ENCODE measurements at places on chromosomes 3 and 15.

DNA sequence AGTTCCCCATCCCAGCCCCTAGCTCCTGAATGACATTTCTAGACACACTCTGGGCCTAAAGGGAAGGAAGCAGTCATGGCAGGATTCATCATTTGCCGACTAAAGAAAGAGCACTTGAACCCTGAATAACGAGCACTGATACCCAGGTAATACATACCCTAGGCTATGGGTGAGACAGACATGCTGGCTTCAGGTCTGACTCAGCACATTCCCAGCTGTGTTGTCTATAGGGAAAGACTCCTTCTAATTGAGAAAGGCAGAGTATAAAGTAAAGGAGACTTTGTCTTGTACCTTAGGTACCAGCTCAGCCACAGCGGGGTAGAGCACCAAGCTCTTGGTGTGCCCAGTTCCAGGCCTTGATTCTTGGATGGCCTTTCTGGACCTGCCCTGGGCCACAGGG is 870.5 kb downstream of the PDCD6IP start:
- DNase-seq = no peak

- DNase-seq = peak; percentile 95
Measured at GRCh38 chr3:27568393-27568792, 84.2 kb upstream of the SLC4A7 start.

DNA sequence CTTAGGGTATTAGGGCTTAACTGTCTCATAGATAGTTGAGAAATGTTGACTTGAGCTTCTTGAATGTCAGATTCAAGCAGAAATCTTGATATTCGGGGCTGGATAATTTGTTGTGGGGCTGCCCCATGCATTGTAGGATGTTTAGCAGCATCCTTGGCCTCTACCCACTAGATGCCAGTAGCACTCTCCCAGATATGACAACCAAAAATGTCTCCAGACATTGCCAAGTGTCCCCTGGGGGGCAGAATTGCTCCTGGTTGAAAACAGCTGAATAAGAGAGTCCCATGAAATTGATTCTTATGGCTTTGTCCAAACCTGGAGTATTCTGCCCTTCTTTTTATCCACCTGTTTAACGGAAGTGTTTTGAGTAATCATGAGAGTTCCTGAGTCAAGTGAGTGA is 15.9 kb upstream of the LCMT2 start:
- no peak for DNase-seq

DNA sequence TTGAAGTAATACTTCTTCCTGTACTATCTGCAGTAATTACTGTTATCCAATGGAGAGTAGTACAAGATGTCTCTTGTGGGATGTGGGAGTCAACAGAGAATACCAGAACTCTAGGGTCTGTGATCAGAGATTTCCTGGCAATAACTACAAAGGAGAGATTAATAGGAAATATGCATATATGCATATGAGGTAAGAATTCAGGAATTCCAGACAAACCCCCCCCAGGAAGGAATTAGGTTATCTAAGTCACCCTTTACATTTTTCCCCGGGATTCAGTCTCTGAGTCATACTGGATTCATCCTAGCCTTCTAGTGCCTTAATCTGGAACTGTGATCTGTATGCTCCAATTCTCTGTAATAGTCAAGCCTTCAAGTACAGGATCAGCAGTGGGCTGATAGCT is 49.4 kb downstream of the GTF2E1 start:
- no peak for DNase-seq

GRCh38 chr3:58800032-58800431 is 133.5 kb upstream of the FAM3D start:
- no peak for DNase-seq

GRCh38 chr15:40436116-40436891 is 4.4 kb upstream of the BAHD1 start:
- DNase-seq = no peak

GRCh38 chr15:63344731-63345390 is 36.8 kb downstream of the CA12 start:
- DNase-seq = peak; percentile 14

- DNase-seq = no peak
Measured at GRCh38 chr3:128051459-128051836, 789 bp upstream of the SEC61A1 start.

DNA sequence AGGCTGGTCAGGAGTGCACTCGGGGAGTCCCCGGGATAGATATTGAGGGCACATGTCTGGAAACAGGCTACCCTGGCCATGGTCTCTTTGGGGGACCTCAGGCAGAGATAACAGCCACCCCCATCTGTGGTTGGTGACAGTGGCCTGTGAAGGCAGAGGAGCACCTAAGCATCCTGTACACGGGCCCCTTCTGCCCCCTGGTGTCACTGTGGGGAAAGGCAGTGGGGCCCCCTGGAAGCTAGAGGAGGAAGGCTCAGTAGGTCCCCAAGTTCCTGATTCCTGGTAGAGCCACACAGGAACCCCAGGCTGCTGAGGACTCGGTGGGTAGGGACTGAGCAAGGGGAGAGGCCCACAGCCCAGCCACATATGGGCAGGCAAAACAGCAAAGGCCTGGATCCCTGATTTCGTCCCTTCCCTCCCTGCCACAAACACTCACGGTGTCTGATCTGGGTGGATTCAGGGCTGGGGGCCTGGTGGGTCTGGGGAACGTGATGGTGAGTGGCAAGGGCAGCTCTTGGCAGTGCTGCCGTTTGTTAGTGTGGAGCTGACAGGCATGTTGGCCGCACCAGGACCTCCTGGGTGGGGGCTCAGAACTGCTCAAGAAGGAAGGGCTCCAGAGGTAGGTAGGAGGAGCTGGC is 14.1 kb upstream of the CXCR6 start:
- peak; percentile 65 for DNase-seq

DNA sequence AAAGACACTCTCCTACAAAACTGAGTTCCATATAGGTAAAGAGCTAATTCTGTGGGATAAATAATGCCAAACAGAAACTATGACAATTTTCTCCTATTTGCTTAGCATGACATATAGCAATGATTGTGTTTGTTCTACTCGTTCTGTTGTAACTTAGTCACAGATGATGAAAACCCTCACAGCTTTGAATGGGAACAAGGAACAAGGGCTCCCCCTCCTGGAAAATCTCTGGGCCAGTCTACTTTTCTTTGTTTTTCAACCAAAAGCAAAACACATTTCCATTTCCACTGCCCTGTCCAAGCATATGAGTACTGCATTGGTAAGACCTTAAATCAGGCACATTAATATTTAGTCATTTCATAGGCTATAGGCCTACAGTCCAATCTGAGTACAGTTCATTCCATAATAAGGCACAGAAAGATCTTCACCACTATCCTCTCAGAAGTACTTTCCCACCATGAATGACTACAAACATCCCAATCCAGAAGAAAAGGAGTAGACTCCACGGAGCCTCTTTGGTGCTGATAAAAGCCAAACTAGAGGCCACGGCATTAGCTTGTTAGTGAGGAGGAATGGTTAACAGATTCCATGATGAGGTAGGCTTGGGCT is 67.1 kb downstream of the ATP8B4 start:
- peak; percentile 76 for DNase-seq

- no peak for DNase-seq
Measured at GRCh38 chr15:35695003-35695402, 149.0 kb upstream of the DPH6 start.

DNA sequence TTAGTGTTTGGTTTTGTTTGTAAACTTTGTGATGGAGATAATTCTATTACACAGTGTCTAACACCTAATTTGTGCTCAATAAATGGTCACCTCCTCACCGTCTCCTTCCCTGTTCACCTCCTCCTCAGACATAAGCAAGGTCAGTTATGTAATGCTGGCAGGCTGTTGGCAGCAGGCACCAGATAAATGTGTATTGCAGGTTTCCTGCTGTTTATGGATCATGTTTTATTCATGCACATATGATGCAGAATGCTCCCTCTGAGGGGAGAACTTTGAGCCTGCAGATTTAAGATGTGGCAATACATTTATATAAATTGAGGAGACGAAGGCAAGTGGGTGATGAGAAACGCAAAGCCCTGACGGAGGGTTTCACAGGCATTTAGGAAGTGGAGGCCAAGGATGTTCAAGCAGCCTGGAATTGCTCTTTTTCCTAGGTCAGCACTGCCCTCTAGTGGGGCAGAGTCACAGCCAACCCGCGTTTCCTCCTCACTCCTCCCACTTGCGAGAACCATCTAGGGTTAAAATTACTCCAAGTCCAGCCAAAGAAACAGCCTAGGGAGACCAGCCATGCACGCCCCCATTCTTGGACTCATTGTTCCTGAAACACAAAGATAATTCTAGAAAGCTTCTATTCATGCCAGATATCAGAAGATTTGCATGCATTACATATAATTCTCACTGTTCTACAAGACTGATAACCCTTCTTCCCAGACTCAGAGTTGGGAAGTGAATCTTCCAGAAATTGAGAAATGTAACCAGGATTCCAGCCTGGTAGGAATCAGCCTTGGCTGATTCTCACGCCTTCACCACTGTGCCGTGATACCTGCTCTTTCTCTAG is 228.7 kb downstream of the SLCO3A1 start:
- peak; percentile 80 for DNase-seq

GRCh38 chr3:149031096-149031495 is 39.8 kb downstream of the GYG1 start:
- DNase-seq = no peak

Data from sigmoid colon (tissue), 7 donors.